Psoas muscle (tissue), 8 donors: ENCODE measurements at places on chromosomes 1 and 21. TPM values are rescaled to one million over a fixed set of nuclear protein-coding genes. Genes with fewer than 3 reads are reported as not detected.

- no peak for DNase-seq
Measured at GRCh38 chr1:97943354-97943753, 22.5 kb upstream of the DPYD start.

GRCh38 chr1:119631433-119632102 is 16.5 kb downstream of the ZNF697 start:
- peak; percentile 95 for DNase-seq

DNA sequence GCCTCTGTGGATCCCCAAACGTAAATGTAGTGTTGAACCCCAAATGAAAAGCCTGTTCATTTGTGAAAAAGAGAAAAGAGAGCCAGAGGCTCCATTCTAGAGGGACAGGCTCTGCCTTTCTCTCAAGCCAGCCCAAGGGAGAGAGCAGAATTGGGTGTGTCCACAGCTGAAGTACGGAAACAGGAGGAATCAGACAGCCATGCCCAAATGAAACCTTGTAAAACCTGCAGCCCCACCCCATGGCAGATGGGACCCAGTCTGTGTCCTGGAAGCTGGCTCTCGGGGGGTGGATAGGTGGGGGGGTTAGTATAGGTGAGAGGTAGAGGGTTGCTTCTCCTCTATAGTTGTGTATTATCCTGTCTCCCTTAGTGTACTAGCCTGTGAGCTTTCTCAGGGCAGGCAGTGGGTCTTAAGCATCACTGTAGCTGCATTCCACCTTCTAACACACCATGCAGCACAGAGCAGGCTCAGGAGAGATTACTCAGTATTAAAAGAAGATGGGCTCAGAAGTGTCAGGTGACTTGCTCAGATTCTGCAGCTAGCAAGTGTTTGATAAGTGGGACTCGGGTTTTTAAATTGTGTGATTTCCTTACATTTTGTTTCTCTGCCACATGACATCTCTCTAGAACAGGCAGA is 67.4 kb upstream of the SIPA1L2 start:
- DNase-seq: no peak

DNA sequence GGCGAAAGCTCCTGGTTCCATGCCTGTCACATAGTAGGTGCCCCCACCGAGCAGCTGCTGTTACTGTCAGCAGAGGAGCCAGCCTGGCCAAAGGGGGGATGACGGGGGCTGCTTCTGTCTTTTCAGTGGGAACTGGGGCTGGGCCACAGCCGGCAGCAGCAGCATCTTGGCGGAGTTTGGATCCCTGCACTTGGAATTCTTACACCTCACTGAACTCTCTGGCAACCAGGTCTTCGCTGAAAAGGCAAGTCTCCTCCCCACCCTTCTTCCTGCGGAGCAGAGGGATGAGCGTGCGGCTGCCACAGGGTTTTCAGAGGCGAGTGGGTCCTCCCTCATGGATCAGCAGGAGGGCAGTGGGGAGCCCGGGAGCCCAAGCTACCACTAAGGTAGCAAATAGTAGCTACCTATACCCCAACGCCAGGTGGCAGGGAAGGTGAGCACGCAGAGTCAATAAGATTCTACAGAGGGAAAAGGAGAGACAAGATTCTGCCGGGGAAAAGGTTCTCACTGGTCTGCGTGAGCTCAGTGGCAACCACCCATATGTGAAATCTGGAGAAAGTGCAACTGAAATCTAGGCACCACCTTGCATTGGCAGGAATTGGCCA is 41.4 kb upstream of the SELENON start:
- DNase-seq: no peak

DNA sequence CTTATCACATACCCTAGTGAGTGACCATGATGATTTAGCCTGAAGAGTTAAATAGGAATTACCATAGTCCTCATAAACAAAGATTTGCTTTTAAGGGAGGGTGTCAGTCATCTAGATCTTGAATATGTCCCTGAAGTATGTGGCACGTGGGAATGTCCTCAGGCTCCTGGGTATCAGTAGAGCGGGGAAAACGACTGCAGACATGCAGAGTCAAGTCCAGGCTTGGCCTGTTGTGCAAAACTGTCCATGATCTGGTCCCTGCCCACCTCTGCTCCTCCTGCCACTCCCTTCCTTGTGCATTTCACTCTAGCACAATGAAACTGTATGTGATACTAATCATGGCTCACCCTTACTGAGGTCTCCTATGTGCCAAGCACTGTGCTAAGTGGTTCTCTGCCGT is 12.9 kb downstream of the MOV10 start:
- no peak for DNase-seq

DNA sequence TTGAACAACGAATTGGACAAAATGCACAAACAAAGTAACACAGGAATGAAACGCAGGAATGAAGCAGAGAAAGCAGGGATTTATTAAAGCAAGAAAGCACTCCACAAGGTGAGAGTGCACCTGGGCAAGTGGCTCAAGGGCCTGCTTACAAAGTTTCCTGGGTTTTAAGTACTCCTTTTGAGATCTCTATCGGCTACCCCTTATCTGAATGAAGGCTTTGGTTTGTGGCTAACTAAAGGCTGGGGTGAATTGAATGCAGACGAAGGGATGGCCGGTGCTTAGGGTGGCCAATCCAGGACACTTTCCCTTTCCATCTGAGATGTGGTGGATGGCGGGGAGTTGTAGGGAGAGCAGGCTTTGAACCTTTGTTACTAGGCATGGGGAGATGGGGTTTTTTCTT is 151.4 kb upstream of the KIAA0040 start:
- DNase-seq: no peak

DNA sequence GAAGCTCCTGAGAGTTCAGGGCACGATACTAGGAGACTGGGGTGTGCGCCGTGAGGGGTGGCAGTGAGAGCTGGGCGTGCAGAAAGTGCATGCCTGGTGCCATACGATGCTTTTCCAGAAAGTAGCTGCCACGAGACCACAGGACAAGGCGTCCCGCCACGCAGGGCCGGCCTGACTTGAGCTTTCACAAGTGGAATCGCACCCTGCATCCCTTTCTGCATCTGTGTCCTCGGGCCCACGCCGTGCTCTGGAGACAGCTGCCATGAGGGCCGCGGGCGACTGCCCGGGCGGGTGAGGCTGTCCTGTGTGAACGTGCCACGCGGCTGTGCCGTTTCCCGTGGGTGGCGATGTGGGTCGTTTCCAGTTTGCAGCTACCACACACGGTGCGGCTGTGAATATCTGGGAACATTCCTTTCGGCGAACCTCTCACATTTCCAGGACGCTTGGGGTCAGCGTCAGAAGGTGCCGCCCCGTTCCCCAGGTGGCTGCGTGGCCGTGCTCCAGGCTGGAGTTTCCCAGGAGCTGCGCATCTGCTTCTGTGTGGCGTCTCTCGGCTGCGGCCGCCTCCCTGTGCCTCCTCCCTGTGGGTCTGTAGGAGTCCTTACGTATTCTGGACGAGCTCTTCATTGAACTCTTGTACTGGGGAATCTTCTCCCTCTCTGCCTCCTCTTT is 1.0 kb upstream of the PERM1 start:
- peak; percentile 60 for DNase-seq

DNA sequence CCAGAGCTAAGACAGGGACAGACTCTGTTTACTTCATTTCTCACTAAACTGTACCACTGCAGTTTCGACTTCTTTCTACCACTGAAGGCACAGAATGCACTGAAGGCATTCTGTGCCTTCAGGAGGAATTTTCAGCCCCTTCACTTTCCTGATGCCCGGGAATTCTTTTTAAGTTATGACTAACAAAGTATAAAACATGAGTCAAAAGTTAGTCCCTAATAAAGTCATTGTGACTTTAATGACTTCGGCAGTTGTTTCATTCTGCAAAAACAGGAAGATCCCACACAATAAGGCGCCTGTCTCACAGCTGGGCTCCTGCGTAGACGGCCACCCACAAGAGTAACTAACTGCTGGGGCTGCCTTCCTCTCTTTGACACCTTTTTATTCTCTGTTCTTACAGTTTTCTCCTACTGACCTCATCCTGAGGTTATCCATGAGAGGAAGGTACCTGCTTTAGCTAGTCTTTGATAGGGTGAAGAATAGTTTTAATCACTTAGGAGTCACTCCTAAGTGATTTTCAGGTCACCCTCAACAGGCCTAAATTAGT is 183.9 kb upstream of the SGIP1 start:
- no peak for DNase-seq

DNA sequence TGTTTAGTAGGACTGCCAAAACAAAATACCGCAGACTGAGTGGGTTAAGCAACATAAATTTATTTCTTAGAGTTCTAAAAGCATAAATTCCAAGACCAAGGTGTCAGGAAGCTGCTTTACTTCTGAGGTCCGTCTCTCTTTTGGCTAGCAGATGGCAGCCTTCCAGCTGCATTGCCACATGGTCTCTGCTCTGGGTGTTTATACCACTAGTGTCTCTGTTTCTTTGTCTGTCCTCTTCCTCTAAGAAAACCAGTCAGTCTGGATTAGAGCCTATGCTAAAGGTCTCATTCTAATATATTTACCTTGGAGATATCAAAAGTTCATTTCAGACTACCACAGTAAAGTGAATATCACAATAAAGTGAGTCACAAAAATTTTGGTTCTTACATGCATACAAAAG is 519.8 kb downstream of the COL11A1 start:
- DNase-seq: no peak

- no peak for DNase-seq
Measured at GRCh38 chr1:212610575-212610967, 2.0 kb downstream of the ATF3 start.

AMIGO1 gene
- total RNA-seq: 10.0 TPM

LIN28A gene
- total RNA-seq: not detected

DNA sequence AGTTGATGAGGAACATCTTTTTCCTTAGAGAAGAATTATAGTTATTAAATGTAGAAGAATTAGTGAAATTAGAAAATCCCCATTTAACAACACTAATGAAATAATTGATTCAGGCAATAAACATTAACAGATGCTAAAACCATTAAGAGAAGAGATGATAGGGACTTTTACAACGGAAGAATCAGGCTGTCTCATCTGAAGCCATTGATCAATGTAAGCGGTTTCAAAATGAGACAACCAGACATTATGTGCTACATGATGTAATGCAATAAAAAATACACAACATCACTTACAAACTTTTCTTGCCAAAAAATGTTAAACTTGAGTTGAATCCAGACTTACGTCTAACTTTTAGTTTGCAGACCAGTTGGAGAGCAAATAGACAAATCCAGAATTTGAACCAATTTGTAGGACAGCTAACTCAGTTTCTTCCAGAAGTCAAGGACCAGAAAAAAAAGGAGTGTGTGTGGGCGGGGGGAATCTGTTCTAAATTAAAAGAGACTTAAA is 165.4 kb upstream of the DPT start:
- no peak for DNase-seq

DNA sequence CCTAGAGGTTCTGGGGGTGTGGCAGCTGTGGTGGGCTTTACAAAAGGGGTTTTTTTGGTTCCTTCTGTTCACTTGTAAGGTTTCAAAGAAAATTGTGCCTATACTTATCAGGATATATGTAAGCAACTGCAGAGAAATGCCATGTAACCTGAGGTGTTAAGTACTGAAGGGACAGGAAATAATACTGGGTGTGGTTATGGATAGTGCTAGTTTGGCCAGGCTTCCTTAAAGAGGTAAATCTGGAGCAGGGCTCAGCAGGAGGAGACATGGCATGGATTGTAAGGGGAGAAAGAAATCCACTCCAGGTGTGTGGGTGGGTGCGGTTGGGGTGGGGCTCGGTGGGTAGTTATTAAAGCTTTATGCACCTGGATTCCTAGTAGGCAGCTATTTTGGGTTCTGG is 28.3 kb downstream of the KIRREL1 start:
- no peak for DNase-seq

BACE2 gene
- total RNA-seq: 5.3 TPM

C1orf116 gene
- total RNA-seq: 0.12 TPM

GRCh38 chr1:232880354-232880753 is 70.1 kb upstream of the NTPCR start:
- no peak for DNase-seq

ELAVL4 gene
- not detected for total RNA-seq

GRCh38 chr21:23480591-23481270 is 2126.6 kb downstream of the MRPL39 start:
- no peak for DNase-seq

CALML6 gene
- 6.4 TPM for total RNA-seq

GRCh38 chr21:32131960-32132359 is 146.9 kb downstream of the MIS18A start:
- no peak for DNase-seq

AMY2A gene
- 1.4 TPM for total RNA-seq

ADAM30 gene
- total RNA-seq: not detected

- no peak for DNase-seq
Measured at GRCh38 chr1:245752561-245752960, 597.8 kb downstream of the KIF26B start.

- no peak for DNase-seq
Measured at GRCh38 chr1:216045400-216045799, 377.8 kb downstream of the USH2A start.

DNA sequence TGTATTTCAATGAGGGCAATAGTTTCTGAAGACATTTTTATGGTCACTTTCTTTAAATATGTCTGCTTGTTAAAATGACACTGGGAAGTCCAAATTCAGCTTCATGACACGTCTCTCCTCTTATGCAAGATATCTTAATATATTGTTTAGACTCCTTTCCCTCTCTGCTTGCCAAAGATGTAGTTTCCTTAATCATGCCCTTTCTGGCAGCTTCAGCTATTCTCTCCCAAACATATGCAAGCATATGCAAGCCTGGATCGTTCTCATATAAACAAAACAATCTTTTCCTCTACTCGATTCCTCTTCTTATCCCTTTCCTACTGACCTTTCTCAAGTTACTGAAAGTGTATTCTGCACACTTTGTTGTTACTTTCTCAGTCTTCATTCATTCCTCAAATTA is 372.2 kb downstream of the PTBP2 start:
- DNase-seq: no peak

PALMD gene
- 124 TPM for total RNA-seq

DNA sequence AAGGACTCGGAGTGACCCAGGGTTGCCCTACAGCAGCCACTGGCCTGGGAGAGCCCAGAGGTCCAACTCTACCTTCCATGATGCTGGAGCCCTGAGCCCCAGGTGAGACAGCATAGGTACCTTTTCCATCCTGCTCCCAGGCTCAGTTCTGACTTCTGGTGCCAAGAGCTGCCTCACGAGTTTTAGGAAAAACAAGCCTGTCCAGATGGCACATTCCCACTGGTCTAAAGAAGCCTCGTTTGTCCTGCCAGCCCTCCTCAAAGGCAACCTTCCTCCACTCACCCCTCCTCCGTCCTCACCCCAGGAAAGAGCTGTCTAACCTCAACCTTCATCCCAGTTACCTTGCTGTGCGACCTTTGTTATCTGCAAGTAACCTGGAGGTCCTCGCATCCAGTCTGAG is 53.5 kb upstream of the PRELP start:
- no peak for DNase-seq

SMPDL3B gene
- not detected for total RNA-seq

- DNase-seq: no peak
Measured at GRCh38 chr1:177490036-177490639, 319.4 kb downstream of the BRINP2 start.

- DNase-seq: no peak
Measured at GRCh38 chr1:19468397-19468956, 16.9 kb downstream of the CAPZB start.

ADAMTS4 gene
- total RNA-seq: 7.9 TPM

GJA4 gene
- 19.7 TPM for total RNA-seq

- no peak for DNase-seq
Measured at GRCh38 chr1:112048421-112048820, 59.0 kb upstream of the KCND3 start.

GRCh38 chr21:45599146-45599581 is 44.4 kb upstream of the PCBP3 start:
- DNase-seq: no peak
